ENCODE measurements at places on chromosomes 1 and 21.
A peak's percentile ranks its signal among the peaks of the same experiment; 100 is the strongest.

DNA sequence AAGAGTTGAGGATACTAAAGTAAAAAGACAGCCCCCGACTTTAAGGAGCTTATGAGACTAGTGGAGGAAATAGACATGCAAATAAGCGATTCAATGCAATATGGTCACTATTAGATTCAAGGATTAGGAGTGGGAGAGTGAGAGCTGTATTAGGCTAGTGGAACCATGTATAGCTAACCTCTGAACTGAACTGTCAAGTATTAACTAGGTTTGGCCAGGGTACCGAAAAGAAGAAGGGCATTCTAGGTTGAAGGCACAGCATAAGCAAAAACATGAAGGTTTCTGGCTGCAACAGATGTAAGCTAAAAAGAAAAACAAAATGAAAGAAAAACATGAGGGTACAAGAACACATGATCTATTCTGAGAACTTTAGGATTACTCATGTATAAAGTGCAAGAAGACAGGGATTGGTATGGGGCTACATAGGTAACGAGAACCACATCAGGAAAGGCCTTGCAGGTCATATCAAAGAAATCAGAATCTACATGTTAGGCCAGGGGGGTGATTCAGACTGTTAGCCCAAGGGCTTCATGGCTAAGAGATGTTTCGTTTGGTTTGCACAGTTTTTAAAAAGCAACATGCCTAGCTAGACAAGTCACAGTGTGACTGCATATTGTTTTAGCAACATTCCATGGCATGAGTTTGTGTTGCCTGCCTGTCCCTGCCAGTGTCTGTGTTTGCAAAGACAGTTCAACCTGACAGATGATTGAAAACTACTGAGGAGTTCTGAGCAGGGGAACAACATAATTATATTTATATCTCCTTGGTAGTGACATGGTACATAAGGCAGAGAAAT lies 54.4 kb upstream of the HAO2 start:
- DNase-seq: no peak

DNA sequence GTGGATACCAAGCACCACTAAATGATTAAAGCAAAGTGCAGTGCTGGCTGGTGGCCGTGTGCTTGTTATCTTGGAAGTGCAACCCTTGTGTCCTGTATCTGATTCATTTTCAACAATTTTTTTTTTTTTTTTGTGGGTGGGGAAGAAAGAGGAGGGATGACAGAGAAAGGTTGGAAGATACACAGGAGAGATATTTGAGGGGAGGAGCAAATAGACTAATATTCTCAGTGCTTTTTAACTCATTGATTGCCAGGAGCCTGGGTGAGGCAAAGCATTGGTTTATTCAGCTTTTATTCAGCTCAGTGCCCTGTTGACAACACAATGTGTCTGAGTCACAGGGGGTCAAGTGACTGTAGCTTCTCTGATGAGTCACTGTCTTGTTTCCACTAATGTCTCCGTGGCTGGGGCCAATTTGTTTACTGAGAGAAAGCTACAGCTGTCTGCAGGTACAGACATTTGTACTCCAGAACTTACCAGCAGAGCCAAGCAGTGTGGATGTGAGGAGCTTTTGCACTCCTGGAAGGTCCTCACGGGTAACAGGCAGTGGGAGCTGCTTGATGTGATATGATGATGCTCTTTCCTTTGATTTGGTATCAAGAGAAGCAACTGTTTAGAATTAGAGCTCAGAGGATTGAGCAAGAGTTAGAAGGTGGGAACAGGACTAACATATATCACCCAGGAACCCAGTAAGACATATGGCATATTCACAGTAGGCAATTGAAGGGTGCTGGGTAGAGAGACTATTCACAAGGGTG lies 23.6 kb upstream of the DNM3 start:
- DNase-seq: no peak

- DNase-seq: no peak
Observed at GRCh38 chr1:161080441-161081405, 8.6 kb downstream of the NECTIN4 start.

GRCh38 chr1:112937495-112937894 lies 18.5 kb downstream of the SLC16A1 start:
- no peak for DNase-seq

- DNase-seq: no peak
Observed at GRCh38 chr1:68919075-68919474, 422.2 kb upstream of the DEPDC1 start.

DNA sequence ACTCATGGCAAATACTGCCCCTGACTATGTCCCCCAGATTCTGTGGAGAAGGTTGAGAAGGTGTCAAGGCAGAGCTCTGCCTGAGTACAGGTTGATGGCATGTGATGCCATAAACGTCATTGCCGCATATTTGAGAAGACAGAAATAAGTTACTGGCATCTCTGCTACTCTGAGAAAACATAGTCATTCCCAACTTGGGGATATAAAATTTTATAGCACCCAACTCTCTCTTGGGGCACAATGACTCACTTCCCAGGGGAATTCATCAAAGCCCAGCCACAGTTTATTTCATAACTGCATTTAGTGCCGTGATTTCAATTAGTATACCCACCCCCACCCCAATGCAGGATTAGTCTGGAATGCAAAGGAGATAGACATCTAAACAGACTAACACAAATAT lies 101.9 kb upstream of the TNR start:
- DNase-seq: no peak

GRCh38 chr1:229094476-229095311 lies 176.2 kb upstream of the RAB4A start:
- DNase-seq: no peak

- DNase-seq: no peak
Observed at GRCh38 chr1:89847191-89847729, 26.4 kb downstream of the LRRC8D start.

DNA sequence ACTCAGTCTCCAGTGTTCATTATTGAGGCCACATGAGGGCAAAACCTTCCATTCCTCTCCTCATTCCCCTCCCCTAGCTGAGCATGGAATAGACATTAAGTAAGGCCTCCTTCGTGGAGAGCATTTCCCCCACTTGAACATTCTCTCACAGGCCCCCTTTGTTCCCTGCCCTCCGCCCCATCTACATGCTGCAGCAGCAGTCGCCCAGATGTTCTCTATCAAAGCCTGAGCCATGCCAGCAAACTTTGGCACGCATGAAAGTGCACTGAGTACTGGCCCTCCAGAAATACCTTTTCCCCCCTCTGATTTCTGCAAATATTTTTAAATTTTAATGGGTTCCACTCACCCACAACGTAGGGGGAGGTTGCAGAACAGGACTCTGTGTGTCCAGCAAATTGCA lies 20.9 kb upstream of the GORAB start:
- no peak for DNase-seq

- no peak for DNase-seq
Observed at GRCh38 chr1:48233666-48234485, 11.4 kb downstream of the SLC5A9 start.

GRCh38 chr1:153768316-153769181 lies 6.7 kb upstream of the SLC27A3 start:
- DNase-seq: no peak

DNA sequence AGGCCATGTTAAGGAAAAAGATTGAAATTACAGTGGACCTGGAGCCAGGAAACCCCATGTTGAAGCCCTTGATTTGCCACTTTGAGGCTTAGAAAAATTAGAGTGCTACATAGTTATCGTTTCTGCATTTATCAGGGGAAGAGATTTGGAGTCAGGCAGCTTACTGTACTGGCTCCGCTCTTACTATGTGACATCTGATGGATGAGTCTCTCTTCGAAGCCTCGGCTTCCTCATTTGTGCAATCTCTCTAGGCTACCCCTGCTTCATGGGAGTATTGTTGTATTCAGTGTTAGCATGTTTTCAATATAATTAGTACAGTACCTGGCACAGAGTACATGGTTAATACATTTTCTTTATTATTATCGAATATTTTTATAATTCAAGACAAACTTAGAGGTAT lies 480.4 kb upstream of the USP24 start:
- DNase-seq: no peak

DNA sequence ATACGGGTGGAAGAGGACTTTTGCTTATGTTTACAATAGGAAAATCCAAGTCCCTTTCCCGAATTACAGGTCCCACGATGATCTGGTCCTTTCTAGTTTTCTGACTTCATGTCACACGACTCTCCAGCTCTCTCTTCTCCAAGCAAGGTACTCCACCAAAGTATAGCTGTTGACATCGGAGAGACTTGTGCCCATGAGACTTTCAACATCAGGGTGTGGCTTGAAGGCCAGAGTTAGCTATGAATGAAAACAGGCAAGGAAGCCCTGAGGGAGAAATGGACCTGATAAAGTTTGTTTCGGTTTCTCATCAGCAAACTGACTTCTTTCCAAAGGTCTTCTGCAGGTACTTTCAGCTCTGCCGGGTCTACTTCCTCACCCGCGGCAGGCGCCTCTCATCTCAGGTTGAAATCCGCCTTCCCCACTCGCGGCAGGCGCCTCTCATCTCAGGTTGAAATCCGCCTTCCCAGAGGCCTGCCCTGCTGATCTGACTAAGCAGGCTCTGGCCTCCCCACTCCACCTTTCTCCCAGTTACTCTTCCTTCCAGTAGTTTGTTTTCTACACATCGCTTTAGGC lies 2.1 kb upstream of the PER3 start:
- DNase-seq: no peak

DNA sequence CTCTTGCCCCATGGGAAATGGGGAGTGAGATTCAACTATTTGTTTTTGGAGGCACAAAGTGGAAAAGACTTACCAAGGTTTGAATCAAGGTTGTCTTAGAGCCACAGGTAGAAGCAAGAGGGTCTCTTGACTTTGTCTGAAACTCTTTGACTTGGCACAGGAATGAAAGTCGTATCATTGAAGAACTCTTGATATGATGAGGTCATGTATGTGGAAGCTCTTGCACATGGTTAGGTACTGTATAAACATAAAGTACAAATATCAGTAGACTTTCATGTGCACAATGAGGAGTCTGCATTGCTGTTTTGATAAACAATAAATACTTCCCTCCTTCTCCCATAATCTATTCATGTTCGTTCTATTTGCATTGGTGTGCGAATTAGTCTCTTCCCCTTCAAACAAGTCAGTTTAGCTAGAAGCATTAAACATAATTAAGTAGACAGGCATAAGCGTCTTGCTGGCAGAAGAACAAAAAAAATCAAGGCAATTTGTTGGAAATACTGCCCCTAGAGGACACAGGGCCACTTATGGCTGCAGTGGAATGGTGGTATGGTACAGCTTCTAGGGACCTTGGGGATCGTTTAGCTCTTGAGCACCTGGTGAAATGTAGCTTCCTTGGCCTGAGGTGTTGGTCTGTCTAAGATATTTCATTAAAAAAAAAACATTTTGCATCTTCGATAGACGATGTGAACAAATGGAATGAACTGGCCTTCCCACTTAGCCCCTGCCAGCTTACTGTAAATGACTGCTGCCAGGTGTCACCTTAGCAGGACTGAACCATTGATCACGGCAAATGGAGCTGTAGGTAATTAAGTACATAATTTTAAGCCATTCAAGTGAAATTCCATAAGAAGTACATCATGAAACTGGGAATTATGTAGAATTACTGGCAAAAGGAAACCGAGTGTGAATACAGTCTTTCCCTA lies 218.0 kb upstream of the GALNT2 start:
- no peak for DNase-seq

DNA sequence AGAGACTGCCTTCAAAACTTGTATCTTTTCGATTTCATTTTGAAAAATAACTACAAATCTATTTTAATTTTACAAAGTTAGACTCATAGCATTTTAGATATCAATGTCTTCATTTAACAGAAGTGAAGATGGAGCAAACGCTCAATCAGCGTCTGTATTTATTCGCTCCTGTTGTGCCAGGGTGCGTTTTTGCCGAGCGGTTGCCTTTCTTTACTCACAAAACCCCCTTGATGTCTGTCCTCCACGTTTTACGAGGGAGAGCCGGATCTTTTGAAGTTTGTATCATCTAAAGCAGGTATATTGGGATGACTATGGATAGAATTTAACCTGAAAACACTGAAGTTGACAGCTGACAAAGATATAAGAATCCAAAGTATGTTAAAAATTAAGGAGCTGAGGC lies 44.6 kb downstream of the MRPL39 start:
- no peak for DNase-seq

GRCh38 chr1:231093156-231093922 lies 53.3 kb upstream of the FAM89A start:
- DNase-seq: peak; percentile 16

- DNase-seq: no peak
Observed at GRCh38 chr1:200228081-200228480, 181.8 kb downstream of the ZNF281 start.

GRCh38 chr1:7919880-7920279 lies 20.8 kb downstream of the TNFRSF9 start:
- no peak for DNase-seq

- no peak for DNase-seq
Observed at GRCh38 chr1:53319296-53320101, 8.4 kb downstream of the LRP8 start.

GRCh38 chr1:184260382-184260781 lies 126.4 kb upstream of the C1orf21 start:
- DNase-seq: no peak

DNA sequence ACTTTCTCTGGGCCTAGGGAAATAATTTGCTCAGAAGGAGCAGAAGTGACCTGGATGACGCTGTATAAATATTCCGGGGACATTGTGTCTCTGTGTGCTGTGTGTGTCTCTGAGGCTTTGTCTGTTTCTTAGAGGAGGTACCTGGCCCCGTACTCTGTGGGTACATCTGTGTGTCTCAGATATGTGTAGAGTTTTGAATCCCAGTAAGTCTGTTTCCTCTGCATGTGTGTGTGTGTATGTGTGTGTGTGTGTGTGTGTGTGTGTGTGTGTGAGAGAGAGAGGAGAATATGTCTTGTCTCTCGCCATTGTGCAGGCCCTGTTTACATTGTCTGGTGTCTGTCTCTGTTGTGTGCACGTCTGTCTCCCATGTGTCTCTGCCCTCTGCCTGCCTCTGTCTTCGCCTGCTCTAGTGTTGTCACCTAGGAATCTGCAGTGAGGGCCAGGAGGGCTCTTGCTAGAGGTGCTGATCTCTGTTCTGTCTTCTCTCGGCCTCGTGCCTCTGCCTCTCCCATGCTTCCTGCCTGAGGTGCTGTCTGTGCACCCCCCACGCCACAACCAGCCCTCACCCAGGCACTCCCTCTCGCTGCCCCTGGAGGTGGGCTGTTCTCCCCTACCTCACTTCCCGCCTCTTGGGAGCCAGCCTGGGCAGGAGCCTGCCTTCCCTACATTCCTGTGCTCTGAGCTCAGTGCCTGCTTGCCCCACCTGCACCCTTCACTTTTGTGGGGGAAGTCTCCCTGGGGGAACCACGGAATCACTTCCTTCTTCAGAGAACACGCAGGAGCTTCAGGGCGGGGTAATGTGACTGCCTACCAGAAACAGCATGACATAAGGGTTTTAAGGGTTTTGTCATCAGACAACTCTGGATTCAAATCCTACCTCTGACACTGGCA lies 5.9 kb downstream of the MAP7D1 start:
- DNase-seq: no peak

Data from right renal pelvis (tissue), 4 donors.